Astrocyte (in vitro differentiated cells and primary cell): ENCODE measurements at places on chromosomes 12 and 14. TPM values are rescaled to one million over a fixed set of nuclear protein-coding genes. Genes with fewer than 3 reads are reported as not detected.

Gene SERPINA3
- total RNA-seq, result 1.3 and 2.9 TPM in 2 replicates

Gene C12orf75
- total RNA-seq, result 130 and 163 TPM in 2 replicates

Gene TCL1A
- total RNA-seq, result not detected in 2 replicates

Gene IL22
- total RNA-seq, result not detected in 2 replicates

Gene FAM216A
- 9.2 and 11.3 TPM in 2 replicates for total RNA-seq

Gene CD163
- not detected in 2 replicates for total RNA-seq

Gene PRPH
- total RNA-seq, result not detected in 2 replicates

Gene KRT83
- total RNA-seq, result not detected in 2 replicates

GRCh38 chr14:95491936-95492608 is 24.4 kb downstream of the SYNE3 start:
- DNase-seq, result no peak

- DNase-seq, result no peak
These were observed 48.4 kb downstream of the GTF2A1 start for GRCh38 chr14:81172353-81172752.

- DNase-seq, result peak; percentile 66
These were observed 1.2 kb upstream of the TNFAIP2 start for GRCh38 chr14:103121846-103122584.

GRCh38 chr12:55955344-55955743 is 10.5 kb downstream of the PMEL start:
- no peak for DNase-seq

- DNase-seq, result no peak
These were observed 122.6 kb upstream of the SLC35F4 start for GRCh38 chr14:57988445-57988844.

DNA sequence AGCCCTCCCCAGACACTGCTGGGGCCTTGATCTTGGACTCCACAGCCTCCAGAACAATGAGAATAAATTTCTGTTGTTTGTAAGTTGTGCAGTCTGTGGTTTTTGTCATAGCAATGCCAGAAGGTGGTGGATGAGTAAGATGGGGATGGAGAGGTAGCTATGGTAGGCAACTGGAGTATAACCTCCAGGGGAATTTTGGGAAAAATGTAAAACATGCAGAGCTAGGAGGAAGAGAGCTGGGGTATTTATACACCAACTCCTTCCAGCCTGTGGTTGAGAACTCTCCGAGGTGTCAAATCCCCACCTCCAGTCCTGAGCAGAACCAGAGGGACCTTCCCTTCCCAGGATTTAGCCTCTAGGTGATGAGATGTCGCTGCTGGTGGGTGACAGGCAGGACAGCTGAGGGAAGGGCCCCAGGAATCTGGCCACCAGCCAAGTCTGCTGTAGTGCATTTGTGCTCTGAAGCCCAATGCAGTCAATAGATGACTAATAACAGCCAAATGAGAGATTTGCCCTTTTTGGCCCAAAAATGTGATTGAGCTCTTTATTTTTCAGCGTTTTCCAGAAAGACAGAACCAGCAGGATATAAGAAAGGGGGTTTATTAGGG is 19.1 kb upstream of the CEP170B start:
- DNase-seq, result no peak

- DNase-seq, result no peak
These were observed 105.3 kb downstream of the GRIP1 start for GRCh38 chr12:66573605-66574004.

- peak; percentile 70 for DNase-seq
These were observed 22.4 kb downstream of the BRI3BP start for GRCh38 chr12:125015680-125016310.

DNA sequence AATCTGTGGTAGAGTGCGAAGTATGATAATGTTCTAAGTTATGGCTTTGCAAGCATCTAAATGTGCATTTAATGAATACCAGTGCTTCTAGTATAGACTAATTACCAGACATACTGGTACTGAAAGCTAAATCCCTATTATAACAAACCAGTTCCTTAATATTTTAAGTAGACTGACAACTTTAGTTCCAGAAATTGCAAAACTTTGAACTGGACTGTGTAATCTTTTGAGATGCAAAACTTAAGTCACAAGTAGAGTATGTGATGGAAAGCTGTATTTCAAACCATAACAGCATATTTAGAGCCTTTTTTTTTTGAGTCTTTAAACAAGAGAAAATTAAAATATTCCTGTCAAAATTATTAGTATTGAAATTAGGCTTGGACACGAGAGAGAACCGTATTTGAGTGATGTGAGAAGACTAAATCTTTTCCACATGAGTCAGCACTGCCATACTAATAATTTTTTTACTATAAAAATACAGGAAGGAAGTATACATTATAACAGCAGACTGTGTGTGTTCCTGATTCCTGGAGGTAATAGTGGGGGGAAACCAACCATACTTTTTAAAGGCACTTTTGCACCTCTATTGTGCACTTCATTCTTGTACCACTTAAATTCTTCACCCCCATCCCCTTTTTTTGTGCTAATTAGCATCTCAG is 45.5 kb downstream of the PPM1A start:
- DNase-seq, result no peak

DNA sequence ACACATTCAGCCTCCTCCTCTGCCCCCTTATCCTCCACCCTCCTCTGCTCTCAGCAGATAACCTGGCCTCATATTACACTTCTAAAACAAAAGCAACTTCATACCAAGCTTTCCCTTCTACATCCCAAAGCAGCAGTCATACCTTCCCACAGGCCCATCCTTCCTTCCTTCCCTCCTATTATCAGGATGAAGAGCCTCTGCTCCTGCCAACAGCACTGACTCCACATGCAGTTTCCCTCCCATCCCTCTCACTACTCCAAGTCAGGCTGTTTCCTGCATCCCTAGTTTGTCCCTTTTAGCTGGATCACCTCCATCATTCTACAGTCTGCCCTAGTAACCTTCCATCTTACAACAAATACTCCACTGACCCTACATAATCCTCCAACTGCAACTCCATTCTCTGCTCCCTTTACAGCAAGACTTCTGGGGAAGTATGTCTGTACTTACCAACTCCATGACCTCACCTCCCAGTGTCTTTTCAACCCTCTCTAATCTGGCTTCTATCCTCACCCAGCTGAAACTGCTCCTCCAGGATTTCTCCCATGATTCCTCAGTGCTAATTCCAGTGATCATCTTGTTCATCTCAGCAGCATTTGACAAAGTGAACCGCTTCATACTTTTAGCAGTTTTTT is 4.9 kb upstream of the YEATS4 start:
- no peak for DNase-seq

GRCh38 chr12:107478881-107479280 is 206.7 kb upstream of the PWP1 start:
- peak; percentile 10 for DNase-seq

GRCh38 chr12:52788876-52789636 is 6.9 kb downstream of the KRT3 start:
- DNase-seq, result no peak

DNA sequence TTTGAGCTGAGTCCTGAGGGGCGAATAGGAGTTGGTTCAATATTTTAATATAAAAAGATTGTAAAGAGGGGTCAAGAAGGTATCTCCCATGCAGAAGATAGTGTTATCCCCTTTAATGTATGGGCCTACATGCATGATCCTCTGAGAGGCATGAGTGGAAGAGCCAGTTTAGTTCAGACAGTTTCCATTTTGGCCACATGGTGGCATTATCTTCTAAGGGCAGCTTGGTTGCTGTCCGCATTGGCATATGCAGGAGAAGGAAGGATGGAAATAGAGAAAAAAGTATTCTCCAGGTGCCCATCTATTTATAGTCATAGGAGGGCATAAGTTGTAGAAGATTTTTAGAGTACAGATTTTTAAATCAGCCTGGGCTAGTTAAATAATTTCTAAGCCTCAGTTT is 5.4 kb downstream of the SAMD4A start:
- no peak for DNase-seq

DNA sequence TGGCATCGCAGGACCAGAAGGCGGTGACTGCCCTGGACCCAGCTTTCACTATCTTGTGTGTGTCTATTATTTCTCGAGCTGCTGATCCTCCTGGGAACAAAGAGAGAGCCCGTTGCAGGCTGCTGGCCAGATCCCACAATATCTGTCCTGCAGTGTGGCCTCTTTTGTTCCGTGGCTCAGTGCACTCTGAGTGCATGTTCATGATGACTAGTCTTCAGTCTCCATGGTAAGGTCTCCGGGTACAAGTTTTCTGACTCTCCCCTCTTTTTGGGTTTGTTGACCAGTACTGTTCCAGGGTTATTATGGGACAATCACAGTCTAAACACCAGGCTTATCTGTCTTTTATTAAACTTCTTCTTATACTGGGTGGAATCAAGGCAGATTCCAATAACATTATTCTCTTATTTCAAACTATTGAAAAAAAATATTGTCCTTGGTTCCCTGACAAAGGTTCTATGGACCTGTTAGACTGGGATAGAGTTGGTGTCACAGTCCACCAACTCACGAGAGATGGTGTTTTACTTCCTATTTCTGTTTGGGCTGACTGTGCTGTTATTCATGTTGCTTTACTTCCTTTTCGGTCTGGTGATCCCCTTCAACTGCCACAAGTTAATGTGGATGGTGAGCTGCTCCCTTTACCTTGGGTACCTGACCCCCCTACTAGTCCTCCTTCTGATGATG is 192.9 kb upstream of the ALG10B start:
- no peak for DNase-seq

DNA sequence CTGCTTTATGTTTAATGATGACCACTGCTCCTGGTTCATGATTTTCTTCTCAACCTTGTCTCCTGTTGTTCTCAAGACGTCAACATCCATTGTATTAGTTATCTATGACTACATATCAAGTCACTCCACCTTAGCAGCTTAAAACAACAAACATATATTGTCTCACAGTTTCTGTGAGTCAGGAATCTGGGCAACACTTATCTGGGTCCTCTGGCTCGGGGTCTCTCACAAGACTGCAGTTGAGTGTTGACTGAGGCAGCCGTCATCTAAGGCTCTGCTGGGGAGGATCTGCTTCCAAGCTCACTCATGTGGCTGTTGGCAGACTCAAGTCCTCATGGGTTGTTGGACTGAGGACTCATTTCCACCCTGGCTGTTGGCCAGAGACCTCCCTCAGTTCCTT is 27.3 kb upstream of the FRS2 start:
- peak; percentile 86 for DNase-seq

GRCh38 chr12:29694002-29694401 is 89.7 kb downstream of the TMTC1 start:
- no peak for DNase-seq
